ENCODE measurements at places on chromosomes 7 and 10.
A peak's percentile ranks its signal among the peaks of the same experiment; 100 is the strongest.

- DNase-seq: peak; percentile 18
Observed at GRCh38 chr7:38451840-38452239, 178.4 kb upstream of the TARP start.

DNA sequence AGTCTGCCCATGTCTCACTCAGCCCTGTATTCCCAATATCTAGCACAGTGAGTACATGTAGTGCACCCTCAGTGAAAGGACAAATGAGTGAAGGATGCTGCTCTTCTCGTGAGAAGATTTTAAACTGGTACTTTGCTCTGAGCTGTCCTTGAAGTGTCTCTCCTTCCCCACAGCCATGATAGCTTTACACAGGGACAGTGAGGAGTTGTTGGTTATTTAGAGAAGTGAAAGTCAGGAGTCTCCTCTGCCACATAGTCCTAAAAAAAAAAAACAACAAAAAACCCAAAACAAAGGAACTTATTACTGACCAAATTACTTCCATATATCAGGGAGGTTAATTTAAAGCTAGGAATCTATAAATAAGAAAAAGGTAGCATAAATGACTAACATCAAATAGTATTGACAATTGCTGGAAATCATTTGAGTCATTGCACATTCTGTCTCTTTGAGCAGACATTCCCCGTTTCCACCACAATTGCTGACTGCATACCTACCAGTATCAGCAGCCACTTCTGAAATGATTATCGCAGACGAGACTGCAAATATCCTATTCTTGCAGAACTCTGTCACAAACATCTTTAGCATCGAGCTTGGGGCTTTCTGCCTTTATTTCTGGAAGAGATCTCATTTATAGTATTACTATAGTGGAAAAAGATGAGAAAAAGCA lies 202.1 kb downstream of the PTEN start:
- DNase-seq: no peak

DNA sequence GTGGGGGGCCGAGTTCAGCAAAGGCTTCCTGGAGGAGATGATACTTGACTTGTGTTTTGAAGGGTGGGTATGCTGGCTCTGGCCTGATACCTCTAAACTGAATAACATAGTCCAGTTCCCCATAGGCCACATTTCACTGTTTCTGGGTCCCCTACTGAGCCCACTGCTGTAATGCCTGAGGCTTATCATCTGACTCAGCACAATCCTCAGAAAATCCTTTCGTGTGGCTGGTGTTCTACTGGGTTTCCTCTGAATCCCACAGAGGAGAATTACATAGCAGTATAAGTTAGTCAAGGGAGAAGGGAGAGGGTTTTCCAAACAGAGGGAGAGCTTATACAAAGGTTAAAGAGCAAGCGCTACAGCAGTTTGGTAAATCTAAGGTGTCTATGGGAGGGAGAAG lies 2.8 kb upstream of the R3HCC1L start:
- DNase-seq: no peak

DNA sequence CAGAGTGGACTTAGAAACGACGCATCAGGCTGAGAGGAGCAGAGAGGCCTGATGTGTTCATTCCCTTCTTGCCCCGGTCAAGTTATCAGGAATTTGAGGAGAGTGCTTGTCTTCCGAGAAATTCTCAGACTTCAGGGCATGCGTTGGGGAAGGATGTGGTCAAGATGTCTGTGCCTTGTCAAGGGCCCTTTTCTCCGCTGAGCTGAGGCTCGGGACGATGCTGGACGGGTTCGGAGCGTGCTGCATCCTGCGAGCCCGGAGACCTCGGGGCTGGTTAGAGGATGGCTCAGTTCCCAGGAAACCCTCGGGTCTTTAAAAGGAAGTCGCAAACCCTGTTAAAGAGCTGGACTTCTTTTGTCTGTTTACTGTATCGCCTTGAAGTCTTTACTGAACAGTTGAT lies 325.4 kb downstream of the ADARB2 start:
- no peak for DNase-seq

DNA sequence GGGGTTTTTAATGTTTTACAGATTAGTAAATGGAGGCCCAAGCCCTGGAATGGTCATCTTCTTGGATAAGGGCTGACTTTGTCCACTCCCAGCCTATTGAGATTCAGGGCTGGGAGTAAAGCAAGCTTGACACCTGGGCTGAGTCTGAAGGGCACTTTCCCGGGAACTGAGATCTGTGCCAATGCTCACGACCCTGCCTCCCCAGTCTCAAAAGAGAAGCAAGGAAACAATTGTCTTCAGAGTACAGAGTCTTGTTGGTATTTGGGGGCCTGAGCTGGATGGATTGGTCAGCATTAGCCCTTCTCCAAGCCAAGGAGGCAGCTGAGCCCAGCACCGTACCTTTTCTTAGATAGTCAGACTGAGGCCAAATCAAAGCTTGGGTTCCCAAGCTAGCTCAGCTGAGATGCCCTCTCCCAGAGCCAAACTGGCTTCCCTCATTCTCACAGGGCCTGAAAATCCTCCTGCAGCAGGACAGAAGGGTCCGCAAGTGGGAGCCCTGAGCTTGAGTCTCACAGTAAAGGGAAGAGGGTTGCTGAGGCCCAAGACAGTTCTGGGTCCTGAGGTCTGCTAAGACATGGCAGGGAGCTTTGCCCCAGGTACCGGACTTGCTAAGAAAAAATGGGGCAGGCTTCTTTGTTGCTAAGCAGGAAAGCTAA lies 3.7 kb downstream of the DDIT4 start:
- DNase-seq: no peak

DNA sequence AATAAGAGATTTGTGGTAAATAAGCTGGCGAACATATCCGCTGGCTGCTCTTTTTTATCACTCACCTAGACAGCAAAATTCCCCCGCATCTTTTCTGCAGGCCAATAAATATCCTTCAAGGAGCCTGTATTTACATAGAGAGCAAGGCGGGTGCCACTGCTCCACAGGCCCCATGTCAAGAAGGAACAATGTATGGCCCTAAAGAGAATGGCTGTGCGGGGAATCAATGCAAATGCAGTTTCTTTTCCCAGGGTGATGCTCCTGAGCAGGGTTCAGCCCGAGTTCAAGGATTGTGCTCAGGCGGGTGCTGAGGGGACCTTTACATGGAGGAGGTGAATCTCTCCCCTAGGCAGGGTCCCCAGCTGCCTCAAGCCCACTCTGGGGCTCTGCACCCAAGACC lies 494.2 kb upstream of the ZMIZ1 start:
- DNase-seq: no peak

DNA sequence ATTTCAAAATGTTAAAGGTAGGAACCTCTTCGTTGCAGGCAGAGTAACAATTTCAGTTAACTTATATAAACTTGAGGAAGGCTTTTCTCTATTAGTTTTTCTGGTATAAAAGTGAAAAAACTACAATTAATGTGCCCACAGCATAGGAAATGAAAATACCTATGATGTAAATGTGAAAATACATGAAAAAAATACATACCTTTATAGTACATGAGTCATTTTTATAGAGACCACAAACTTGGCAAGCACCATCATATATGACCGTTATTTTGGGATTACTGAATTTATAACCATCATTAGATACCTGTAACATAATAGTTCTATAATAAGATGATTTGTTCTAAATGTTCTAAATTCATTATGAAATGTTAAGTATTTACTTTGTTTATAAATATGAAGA lies 42.7 kb downstream of the VWDE start:
- peak; percentile 21 for DNase-seq

DNA sequence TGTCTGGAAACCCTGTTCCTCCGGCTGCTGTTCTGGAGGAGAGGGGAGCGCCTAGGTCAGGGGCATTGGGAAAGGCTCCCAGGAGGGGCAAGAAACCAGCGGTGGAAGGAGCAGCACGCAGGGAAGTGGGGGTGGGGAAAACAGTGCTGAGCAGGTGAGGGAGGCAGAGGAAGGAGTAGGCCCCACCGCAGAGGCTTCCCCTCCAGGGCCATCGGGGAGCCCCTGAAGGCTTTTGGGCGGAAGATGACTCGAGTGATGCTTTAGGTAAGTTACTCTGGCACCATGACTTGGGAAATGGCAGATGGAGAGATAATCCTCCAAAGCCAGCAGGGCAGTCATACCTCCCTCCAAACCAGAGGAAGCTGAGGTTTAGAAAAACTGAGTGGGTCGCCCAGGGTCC lies 106.5 kb upstream of the ANLN start:
- no peak for DNase-seq

DNA sequence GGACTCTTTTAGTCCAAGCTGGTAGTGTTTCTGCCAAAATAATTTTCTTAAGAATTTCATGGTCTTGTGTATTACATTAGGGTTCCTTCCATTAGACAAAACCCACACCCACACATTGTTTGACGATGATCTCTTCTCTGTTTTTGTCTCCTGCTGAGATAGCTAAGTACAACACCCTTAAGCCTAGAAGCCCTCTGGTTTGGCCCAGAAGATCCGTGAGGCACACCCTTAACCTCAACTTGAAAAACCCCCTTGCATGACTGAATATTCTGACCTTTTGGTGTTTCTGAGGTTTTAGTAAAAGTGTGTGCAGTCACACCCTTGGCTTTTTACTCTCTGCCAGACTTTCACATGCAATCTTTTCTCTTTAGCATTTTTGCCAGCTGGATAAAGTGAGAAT lies 29.3 kb upstream of the ERCC6 start:
- peak; percentile 37 for DNase-seq

- DNase-seq: peak; percentile 92
Observed at GRCh38 chr7:138934861-138935260, 46.3 kb downstream of the KIAA1549 start.

DNA sequence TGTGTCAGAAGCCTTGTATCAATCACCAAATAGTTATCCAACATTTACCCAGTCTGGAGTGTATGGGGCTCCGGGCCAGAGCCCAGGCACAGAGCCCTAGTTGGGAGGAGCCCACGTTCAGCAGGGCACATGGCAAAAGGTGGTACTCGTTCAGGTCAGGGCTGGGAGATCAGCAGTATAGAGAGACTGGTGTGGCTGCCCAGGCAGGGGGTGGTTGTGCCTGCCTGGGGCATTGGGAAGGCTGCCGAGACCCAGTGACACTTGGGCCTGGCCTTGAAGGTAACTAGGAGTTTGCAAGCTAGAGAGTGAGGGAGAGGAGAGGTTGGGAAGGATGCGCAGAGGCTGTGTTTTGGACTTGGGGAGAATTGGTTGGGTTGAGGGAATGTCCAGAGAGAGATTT lies 48.9 kb upstream of the IGFBP3 start:
- DNase-seq: no peak

GRCh38 chr7:25671111-25671510 lies 442.8 kb upstream of the NPVF start:
- no peak for DNase-seq

- DNase-seq: peak; percentile 97
Observed at GRCh38 chr10:69382382-69383117, 34.2 kb downstream of the TACR2 start.

DNA sequence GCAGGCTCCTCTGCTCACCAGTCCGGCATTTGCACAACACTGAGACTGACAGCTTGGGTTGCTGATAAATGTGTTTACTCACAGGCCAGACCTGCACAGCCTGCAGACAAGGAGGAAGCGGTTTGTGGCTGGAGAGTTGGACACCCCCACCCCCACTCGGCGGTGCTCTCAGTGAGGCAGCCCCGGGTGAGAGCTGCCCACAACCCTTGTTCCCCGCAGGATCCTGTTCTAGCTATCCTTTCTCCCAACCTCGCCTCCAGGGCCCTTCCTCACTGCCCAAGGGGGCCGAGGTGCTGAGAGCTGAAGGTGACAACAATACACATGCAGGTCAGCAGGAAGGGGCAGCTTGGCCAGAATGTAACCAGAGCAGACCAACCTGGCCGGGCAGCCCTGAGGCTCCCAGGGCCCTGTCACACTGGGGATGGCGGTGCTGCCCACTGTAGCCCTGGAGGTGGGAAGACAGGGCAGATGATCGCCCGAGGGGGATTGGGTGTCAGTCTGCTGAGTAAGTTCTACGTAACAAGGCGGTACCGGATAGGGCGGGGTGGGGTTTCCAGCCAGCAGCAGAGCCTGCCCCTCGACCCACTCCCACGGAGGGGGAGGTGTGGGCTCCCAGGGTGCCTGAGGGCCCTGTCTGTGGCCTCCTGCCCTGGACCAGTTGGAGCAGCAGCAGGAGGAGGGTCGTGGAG lies 2.1 kb upstream of the ADAM8 start:
- peak; percentile 93 for DNase-seq

DNA sequence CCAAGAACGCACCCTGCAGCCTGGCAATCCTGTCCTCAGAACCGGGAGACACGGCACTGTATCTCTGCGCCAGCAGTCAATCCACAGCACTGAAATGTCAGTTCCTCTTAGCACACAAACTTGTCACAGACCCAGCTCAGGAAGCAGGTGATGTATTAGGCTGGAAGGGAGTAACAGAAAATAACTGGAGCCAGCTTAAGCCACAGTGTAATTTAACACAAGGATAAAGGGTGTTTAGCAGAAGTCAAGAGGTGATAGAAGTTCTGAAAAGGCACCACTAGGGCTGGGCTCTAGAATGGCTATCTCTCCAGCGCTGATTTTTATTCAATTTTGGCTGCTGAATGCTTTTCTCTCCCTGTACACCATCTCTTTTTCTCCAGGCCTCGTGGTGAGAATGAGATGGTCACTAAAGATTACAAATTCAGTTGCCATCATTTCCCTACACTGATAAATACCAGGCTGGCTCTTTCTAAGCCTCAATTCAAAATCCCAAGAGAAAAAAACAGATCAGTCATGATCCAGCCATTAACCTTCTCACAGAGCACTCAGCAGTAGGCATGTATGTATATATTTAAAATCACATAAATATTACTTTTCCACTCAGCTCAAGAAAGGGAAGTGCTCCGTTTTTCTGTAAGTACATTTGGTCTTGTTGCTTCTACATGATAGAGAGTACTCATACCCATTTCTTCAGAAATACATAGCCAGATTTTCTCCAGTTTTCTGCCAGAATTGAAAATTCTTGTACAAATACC lies 102.7 kb upstream of the PRSS1 start:
- no peak for DNase-seq

GRCh38 chr10:78794736-78795455 lies 273.9 kb upstream of the ZMIZ1 start:
- no peak for DNase-seq

DNA sequence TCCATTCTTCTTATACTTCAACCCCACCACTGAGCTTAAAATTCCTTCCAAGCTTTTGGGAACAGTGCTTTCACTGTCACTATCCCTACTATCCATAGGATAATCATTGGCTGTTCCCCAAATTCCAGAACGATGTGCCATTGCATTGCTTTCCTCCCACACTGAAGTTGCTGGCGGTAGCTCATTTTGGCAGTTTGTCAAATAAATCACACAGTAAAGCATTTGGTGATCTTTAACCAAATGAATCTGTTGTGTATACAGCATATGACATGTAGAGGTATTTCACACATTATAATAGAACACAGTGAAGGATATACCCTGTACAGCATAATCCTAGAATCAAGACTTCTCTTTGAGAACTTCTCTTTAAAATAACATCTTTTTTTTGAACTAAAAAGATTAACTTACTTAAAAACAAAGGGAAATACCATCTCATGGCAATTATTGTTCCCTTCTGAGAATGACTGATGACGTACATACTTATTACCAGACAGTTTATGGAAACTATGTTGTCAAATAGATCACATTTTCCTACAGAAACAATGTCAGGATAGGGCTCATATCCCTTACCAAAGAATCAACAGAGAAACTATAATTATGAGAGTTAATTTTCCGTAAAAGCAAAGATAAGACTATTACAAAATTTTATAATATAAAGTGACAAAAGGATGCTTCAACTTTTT lies 93.6 kb downstream of the CTNNA3 start:
- DNase-seq: peak; percentile 88

- DNase-seq: no peak
Observed at GRCh38 chr10:31739146-31739545, 189.5 kb downstream of the ARHGAP12 start.
